Stimulated activated CD8-positive, alpha-beta memory T cell treated with anti-CD3 and anti-CD28 coated beads, Interleukin-15, amount 100 ng/mL, for 4 hours (primary cell): ENCODE measurements at places on chromosomes 2 and 18.

DNA sequence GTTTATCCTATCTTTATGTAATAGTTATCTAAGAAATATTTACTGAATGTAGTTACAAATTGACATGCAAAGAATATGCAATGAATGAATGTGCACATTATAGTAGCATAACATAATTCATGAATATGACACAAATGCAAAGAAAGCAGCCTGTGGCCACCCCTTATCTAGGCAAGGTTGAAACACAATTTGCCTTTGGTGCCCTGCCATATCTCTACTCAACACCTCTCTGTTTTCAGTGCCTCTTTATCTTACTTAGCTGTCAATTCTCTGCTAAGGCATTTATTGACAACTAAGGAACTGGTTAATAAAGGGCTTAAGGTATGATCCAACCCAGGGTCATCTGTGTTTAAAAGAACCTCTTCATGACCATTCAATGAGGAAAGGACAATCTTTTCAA is 18.9 kb downstream of the REV1 start:
- DNase-seq, result no peak

GRCh38 chr2:27042159-27042661 is 9.3 kb upstream of the AGBL5 start:
- DNase-seq, result no peak

GRCh38 chr2:190488516-190489233 is 45.8 kb downstream of the NEMP2 start:
- DNase-seq, result no peak

GRCh38 chr2:12727641-12728040 is 10.9 kb downstream of the TRIB2 start:
- no peak for DNase-seq

DNA sequence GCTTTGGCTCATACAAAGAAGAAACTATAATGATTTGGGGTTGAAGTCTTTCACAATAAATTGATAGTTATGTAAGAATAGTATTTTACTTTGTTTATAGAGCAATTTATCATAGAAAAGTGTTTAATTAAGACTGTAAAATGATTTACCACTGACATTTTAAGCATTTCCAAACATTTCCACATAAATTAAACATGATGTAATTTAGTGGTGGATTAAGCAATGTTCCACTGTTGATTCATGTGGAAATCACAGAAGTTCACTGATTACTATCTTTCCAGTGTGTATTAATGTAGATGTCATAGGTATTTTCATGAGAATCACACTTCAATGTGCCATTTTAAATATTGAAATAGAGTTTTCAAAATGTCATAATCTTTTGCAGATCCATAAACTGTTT is 40.1 kb upstream of the GRB14 start:
- no peak for DNase-seq

DNA sequence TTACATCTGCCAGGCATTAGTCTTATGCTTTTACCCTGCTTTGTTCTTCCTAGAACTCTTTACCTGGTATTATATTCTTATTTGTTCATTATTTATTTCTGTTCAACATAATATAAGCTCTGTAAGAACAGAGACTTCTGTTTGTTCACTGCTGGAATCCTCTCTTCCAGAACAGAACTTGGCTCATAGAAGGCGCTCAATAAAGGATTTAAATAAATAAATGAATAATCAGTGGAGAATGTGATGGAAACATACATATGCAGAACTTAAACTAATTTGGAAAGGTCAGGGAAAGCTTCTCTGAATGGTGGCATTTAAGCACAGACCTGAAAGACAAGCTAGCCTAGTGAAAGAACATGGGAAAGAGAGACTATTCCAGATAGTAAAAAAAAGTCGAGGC is 24.3 kb downstream of the NCKAP1 start:
- no peak for DNase-seq

DNA sequence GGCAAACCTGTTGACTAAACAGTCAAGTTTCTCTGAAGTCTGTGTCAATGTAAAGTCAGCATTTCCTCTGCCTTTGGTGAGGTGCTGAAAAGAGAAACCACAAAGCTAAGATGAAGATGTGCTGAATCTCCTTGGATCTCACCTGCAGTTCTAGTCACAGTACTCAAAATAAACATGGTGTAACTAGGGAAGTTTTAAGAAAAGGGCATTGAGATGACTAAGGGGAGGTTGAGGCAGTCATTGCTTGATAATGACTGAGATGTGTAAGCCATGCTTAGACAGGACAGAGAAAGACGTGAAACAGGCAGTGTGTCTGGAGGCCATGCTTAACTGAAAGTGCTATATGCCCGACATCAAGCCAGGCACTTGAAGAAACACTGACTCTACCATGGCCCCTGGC is 1010.0 kb upstream of the CELF4 start:
- no peak for DNase-seq

- DNase-seq, result no peak
Observed at GRCh38 chr2:96787411-96787810, 26.7 kb downstream of the CNNM4 start.

DNA sequence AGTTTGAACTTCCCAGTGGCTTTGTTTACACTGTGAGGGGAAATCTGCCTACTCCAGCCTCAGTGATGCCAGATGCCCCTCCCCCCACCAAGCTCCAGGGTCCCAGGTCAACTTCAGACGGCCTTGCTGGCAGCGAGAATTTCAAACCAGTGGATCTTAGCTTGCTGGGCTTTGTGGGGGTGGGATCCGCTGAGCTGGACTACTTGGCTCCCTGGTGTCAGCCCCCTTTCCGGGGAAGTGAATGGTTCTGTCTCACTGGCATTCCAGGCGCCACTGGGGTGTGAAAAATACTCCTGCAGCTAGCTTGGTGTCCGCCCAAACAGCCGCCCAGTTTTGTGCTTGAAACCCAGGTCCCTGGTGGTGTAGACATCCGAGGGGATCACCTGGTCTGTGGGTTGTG is 70.0 kb upstream of the NEUROD1 start:
- DNase-seq, result no peak

DNA sequence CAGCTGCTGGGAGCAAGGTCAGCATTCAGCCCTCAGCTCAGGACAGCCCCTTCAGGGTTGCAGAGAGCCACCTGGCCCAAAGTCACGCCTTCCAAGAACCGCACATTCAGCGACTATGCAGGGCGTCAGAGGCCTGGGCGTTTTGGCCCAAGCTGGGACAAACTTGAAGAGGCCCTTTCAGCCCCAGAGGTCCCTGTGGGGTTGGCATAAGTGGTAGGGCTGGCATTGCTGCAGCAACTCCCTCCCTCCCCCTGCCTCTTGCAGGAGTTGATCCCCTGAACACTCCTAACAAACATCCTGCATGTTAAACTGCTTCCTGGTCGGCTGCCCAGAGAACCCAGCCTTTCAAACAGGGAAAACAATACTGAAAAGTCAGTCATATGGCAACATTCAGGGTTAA is 192.9 kb upstream of the SMAD2 start:
- DNase-seq, result no peak

- DNase-seq, result no peak
Observed at GRCh38 chr18:54946149-54946581, 13.1 kb downstream of the CCDC68 start.

DNA sequence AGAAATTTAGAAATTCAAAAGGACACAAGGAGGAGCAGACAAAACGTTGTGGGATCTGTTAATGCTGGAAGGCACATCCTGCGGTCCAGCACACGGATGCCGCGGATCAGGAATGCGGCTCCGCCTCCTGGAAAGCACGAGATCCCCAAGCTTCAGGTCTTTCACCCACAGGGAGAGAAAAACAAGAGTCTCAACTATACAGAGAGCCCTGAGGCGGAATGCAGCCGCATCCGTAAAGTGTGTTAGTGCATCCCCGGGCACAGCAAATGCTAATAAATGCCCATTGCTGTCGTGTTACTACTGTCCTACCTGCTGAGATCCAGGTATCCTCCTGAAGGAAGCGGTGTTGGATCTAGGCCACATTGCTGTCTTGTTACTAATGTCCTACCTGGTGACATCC is 303.9 kb downstream of the EIPR1 start:
- no peak for DNase-seq

- no peak for DNase-seq
Observed at GRCh38 chr2:107001062-107001461, 115.1 kb upstream of the ST6GAL2 start.

DNA sequence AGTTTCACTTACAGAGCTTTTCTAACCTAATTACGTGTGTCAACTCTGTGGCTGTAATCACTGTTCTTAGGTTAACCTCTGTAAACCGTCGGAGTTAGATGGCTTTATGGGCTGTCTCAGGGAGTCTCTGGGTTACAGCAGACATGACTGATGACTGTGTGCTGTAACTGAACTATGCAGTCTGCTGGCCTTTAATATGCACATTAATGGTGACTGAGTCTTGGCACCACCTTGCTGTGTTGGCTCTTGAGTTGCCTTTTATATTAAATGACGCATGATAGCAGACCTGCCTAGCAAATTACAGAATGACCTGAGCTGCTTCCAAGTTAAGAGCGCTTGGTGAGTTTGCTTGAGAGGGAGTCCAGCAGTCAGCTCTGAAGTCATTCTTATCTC is 90.1 kb downstream of the ACKR3 start:
- DNase-seq, result no peak

- no peak for DNase-seq
Observed at GRCh38 chr2:65710356-65710755, 278.0 kb upstream of the SPRED2 start.

GRCh38 chr2:222935688-222936298 is 75.0 kb downstream of the ACSL3 start:
- no peak for DNase-seq

DNA sequence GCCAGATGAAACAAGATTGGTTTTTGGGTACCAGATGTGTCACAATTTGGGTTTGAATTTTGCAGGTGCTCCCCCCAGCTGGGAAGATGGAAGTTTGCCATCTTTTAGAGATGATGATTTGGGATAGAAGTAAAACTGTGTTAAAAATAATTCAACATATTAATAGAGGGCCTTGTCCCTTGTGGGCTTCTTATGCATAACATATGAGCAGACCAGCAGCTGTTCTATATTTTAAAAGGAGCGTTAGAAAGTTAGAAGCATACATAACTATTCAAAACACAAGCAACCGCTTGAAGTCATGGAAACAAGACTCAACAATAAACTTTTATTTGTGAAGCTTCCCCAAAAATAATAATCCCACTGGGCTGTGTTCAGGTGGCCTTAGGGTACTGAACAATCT is 62.8 kb downstream of the EFEMP1 start:
- DNase-seq, result no peak

DNA sequence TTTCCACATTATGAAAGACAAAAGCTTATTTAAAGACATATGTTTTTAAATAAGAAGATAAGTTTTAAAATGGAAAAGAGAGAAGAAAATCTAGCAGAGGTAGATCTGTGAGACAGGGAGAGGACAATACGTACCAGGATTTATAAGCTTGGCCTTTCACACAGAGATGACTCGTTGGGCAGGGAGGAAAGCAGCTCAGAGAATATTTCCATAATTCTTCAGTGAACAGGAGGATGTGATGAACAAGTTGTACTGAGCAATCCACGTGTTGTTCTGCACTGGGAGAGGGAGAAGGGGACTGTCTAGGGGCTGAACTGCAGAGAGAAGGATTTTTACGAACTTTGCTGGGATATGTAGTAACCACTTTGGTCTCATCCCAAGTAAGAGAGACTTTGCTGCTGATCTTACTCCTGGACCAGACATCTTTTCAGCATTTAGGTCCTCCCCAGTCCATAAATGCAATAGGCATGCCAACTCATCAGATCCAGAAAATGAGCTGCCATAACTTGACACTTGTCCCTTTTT is 162.5 kb upstream of the SETBP1 start:
- no peak for DNase-seq

DNA sequence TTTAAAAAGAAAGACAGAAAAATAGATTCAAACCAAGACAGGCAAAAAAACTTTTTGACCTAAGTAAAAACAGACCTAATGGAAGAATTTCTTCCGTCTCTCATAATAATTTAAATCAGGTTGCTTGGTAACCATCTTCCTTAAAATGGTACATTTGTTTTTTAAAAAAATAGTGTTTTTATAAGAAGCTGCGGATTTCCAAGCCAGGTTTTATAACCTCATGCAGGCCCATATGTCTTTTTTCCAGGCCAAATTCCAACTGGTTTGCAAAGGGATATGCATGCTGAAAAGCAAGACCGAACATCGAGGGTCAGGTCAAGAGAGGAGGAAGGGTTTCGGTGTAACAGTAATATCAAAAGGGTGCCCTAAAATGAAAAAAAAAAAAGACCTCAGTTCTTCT is 172.9 kb downstream of the MAIP1 start:
- DNase-seq, result no peak

DNA sequence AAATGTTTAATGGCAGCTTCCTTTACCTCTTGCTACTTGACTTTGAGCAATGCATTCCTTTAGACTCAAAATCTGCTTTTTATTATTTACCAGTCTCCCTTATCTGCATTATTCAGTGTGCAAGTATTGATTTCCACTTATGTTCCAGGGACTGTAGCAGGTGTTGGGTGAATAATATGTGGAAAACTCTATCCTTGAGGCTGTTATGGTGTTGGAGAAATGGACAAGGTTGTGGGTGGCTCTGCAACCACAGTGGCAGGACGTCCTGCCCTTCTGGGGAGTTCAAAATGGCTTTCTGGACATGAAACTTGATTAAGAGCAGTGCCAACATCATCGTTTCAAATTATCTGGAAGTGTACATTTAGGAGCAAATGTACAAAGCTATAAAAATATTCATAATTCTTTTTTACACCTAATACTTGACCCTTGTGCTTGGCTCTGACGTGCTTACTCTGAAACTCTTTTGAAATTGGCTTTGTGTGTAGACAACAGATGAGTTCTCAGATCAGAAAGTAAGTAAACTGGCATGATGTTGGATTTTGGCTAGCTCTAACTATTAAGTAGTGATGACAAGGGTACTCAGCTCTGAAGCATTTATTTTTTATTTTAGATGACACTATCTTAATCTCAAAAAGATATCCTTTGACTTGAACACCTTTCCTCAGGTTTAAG is 766.2 kb downstream of the DPP10 start:
- no peak for DNase-seq

DNA sequence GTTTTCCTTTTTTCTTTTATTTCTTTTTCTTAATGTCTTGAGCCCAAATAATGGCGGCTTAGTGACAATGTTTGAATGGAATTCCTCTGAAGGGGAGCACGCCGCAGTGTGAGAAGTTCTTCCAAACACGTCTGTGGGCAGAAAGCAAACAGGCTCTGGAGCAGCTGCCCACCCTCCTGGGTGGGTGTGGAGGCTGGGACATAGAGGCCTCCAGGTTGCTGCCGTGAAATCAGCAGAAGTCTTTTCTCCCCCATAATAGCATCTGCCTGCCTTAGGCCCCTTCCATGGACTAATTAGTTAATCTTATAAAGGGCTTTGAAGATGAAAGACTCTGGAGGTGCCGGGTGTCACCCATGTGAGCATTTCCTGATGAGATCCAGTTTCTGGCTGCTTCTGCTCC is 213.9 kb downstream of the SH3RF3 start:
- no peak for DNase-seq
